Activated T-cell treated with anti-CD3 and anti-CD28 coated beads, Interleukin-2, amount 50 U/mL, for 72 hours (primary cell): ENCODE measurements at places on chromosomes 3 and 15. TPM values are rescaled to one million over a fixed set of nuclear protein-coding genes. Genes with fewer than 3 reads are reported as not detected.

The PLSCR5 gene
- total RNA-seq = not detected

The GNB4 gene
- 0.39 TPM for total RNA-seq

The CCR1 gene
- total RNA-seq = 0.17 TPM

The TMEM266 gene
- not detected for total RNA-seq

The FMN1 gene
- total RNA-seq = 1.1 TPM

The SLC2A2 gene
- not detected for total RNA-seq

The RASL12 gene
- total RNA-seq = not detected

The ZBED2 gene
- total RNA-seq = 360 TPM

The CATSPER2 gene
- total RNA-seq = 4.5 TPM

The SEC11A gene
- total RNA-seq = 134 TPM

DNA sequence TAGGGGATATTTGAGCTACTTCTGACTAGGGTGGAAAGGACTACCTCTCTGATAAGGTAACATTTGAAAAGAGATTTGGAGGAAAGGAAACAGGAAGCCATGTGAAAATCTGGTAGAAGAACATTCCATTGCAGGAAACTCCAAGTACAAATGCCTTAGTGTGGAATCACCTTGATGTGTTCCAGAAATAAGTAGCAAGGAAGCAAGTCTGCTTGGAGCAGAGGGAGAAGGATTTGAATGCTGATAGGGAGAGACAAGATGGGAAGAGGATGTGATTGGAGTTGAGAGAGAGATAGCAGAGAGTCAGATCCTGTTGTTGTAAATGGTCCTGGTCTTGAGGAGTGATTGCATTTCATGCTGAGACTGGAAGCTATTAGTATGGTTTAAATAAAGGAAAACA lies 335.1 kb upstream of the DCBLD2 start:
- H3K27ac ChIP-seq = no peak overlapping the region
- H3K4me3 ChIP-seq = no peak overlapping the region
- no peaks in the 10 kb centered on the region for H3K4me1 ChIP-seq
- no peaks in the 10 kb centered on the region for H3K27me3 ChIP-seq

- peaks cover 17% of the 10 kb centered on the region for H3K4me1 ChIP-seq
- DNase-seq = no peak
- H3K4me3 ChIP-seq = peak overlapping the region; percentile 68
- H3K27ac ChIP-seq = no peak overlapping the region
- H3K36me3 ChIP-seq = no peaks in the 10 kb centered on the region
- H3K27me3 ChIP-seq = peaks cover 5% of the 10 kb centered on the region
Observed at GRCh38 chr3:120559242-120560061, 36.7 kb upstream of the NDUFB4 start.

DNA sequence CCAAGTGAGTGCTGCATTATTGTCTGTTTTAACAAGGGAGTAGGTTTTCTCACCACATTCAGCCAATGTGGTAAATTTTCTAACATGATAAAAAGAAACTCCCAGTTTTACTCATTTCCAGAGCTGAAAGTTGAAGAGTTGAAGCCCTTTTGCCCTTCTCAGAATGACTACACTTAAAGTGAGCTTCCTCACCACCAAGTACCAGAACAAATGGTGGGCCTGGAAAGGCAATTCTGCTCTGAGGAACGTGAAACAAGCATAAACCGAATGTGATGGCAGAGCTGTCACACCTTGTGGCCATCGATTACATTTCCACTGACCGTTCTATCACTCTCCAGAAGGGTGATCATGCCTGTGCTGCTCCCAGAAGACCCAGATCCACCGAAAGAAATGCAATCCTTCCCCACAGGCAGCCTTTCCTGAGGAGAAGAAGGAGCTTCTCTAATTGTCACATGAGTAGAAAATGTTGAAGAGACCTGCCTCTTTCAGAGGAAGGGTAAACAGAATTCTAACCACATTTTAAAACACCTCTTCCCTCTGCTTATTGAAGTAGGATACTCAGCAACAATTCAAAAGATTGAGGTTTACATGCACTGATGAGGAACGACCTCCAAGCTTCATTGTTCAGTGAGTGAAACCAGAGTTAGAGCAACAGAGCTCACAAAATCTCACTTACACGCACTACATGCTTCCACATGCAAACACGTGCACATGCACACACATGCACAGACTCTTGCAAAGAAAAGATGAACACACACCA lies 21.4 kb upstream of the CCR9 start:
- peak; percentile 45 for DNase-seq
- peaks cover 84% of the 10 kb centered on the region for H3K27me3 ChIP-seq
- H3K4me3 ChIP-seq = no peak overlapping the region
- peaks cover 57% of the 10 kb centered on the region for H3K4me1 ChIP-seq

DNA sequence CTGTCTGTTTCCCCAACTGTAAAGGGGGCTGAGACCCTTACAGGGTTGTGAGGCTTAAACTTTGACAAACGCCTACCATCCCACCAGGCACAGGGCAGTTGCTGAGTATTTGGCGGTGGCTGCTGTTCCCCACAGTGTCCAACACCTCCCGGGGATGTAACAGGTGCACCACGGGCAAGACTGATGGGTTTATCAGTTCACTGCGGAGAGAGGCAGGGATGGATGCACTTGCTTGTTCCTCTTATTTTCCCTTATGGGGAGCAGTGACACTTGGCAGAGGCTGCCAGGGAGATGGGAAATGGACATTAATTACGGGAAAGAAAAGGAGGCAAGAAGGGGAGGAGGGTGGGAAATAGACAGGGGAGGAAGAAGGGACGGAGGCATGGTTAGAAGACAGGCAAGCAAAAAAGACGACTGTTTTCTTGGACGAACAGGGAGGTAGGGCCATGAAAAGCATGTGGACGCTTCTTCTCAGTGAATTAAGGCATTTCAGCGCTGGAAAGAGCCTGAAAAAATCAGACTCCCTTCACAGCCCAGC lies 16.6 kb upstream of the ADIPOQ start:
- peak overlapping the region; percentile 86 for H3K4me3 ChIP-seq
- H3K27me3 ChIP-seq = peaks cover 29% of the 10 kb centered on the region

- H3K36me3 ChIP-seq = no peaks in the 10 kb centered on the region
- H3K27ac ChIP-seq = no peak overlapping the region
- no peaks in the 10 kb centered on the region for H3K4me1 ChIP-seq
Observed at GRCh38 chr3:1288805-1289494, 196.1 kb downstream of the CNTN6 start.

- H3K27ac ChIP-seq = no peak overlapping the region
- no peaks in the 10 kb centered on the region for H3K4me1 ChIP-seq
- H3K4me3 ChIP-seq = no peak overlapping the region
- peak; percentile 64 for DNase-seq
- H3K27me3 ChIP-seq = peaks cover 22% of the 10 kb centered on the region
Observed at GRCh38 chr3:56494679-56495322, 26.5 kb upstream of the ERC2 start.

GRCh38 chr3:14130230-14130629 lies 5.4 kb downstream of the TMEM43 start:
- H3K36me3 ChIP-seq = peaks cover 23% of the 10 kb centered on the region
- H3K27me3 ChIP-seq = no peaks in the 10 kb centered on the region
- H3K4me1 ChIP-seq = peaks cover 31% of the 10 kb centered on the region

GRCh38 chr15:24945711-24946110 lies 9.1 kb upstream of the SNRPN start:
- H3K27me3 ChIP-seq = no peaks in the 10 kb centered on the region
- no peak overlapping the region for H3K27ac ChIP-seq
- H3K4me3 ChIP-seq = no peak overlapping the region

DNA sequence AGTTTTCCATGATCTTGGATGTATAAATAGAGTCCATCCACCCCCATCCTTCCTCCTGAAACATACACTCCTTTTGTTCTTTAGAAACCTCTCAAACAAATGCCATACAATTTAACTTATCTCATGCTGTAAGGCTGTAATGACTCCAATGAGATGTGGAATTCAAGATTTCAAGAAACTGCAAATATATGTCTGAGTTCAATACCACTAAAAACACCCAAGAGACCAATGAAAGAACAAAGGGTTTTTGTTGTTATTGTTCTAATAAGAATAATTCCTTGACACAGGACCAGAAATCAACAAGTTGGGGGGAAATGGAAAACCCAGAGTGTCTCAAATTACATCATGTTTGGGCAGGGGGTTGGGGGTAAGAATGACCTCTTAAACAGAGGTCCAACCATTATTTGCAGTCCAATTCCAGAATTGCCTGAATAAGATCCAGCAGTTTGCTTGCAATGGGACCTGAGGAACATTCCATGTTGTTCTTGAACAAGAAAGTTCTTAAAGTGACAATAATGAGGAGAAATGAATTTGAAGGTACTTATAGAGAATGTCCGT lies 48.6 kb upstream of the TGFBR2 start:
- no peak overlapping the region for H3K27ac ChIP-seq
- no peaks in the 10 kb centered on the region for H3K36me3 ChIP-seq
- peaks cover 18% of the 10 kb centered on the region for H3K4me1 ChIP-seq
- DNase-seq = no peak
- H3K27me3 ChIP-seq = no peaks in the 10 kb centered on the region

DNA sequence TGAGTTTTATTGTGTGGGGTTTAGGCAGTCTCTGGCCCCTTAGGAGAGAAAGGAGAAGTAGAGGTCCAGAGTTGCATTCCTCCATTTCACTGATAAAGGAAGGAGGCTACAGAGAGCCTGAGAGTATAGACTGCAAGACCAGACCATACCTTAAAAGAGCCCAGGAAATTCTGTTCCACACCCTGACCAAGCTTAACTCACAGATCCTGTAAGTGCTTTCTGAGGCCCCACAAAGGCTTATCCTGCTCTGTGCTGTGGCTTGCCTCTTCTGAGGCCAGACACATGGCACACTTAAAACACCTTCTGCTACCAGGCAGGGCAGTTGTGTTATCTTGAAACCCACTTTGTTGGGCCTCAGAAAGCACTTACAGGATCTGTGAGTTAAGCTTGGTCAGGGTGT lies 39.2 kb upstream of the LEKR1 start:
- no peaks in the 10 kb centered on the region for H3K27me3 ChIP-seq
- no peaks in the 10 kb centered on the region for H3K36me3 ChIP-seq

GRCh38 chr3:32569540-32570420 lies 878 bp downstream of the DYNC1LI1 start:
- H3K27me3 ChIP-seq = no peaks in the 10 kb centered on the region
- H3K4me3 ChIP-seq = peak overlapping the region; percentile 98
- peak; percentile 45 for DNase-seq
- H3K4me1 ChIP-seq = peaks cover 36% of the 10 kb centered on the region
- peaks cover 2% of the 10 kb centered on the region for H3K36me3 ChIP-seq
- peak overlapping the region; percentile 95 for H3K27ac ChIP-seq

DNA sequence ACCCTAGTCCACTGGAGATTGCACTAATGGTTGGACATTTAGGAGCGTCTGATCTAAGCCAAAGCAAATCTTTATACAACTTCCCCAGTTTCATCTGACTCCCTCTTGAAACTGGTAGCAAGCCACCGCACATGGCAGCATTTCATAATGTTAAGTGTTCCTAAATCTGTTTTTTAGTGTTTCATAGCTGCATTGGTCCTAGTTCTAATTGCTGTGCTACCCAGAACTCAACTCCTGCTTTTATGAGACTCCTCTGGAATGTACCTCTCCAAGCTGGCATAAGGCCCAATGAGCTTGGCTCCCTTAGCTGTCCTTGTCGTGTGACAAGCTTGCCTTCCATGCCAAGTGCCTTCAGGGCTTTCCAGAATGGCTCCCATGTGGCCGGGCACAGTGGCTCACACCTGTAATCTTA lies 65.3 kb upstream of the FLNB start:
- H3K27ac ChIP-seq = no peak overlapping the region
- H3K4me1 ChIP-seq = no peaks in the 10 kb centered on the region

GRCh38 chr15:52100807-52101442 lies 11.7 kb downstream of the BCL2L10 start:
- no peaks in the 10 kb centered on the region for H3K4me1 ChIP-seq
- no peaks in the 10 kb centered on the region for H3K27me3 ChIP-seq
- DNase-seq = no peak
- H3K36me3 ChIP-seq = no peaks in the 10 kb centered on the region

DNA sequence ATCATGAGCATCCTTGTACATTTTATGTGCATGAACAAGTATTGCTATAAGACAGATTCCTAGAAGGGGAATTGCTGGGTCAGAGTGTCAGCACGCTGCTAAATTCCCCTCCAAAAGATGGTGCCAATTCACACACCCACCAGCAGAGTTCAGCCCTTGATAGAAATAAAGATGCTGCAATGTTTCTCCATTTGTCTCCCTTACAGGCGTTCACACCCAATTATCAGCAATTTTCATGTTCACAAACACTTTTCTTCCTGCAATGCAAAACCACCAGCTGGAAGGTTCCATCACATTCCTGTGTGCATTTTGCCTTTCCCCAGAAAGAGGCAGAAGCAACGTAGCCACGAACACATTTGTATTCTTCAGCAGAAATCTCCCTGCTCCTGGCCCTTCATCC lies 3.3 kb upstream of the TAMM41 start:
- no peaks in the 10 kb centered on the region for H3K27me3 ChIP-seq
- H3K36me3 ChIP-seq = peaks cover 4% of the 10 kb centered on the region
- H3K4me3 ChIP-seq = no peak overlapping the region
- no peak for DNase-seq
- H3K4me1 ChIP-seq = peaks cover 29% of the 10 kb centered on the region

- no peak for DNase-seq
- peaks cover 61% of the 10 kb centered on the region for H3K27me3 ChIP-seq
- no peaks in the 10 kb centered on the region for H3K4me1 ChIP-seq
- H3K36me3 ChIP-seq = no peaks in the 10 kb centered on the region
- no peak overlapping the region for H3K4me3 ChIP-seq
- H3K27ac ChIP-seq = no peak overlapping the region
Observed at GRCh38 chr3:124007186-124007585, 15.3 kb upstream of the ROPN1 start.

DNA sequence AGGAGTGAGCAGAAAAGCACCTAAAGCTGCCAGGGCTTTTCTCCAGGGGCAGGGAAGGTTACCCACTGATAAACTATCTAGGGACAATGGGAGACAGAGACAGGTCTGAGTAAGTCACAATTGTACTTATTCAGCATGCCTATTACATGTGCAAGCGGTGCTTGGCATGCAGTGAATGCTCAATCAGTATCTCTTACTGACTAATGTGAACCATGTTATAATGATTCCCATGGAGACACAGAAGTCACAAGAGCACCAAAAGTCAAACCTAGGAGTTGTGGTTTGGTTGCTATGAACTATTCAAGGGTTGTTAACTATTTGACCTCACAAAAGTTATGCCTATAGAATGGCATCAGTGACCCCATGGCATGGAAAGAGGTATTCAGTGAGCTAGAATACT lies 50.0 kb upstream of the RASGRP1 start:
- H3K27me3 ChIP-seq = no peaks in the 10 kb centered on the region
- DNase-seq = no peak
- no peak overlapping the region for H3K4me3 ChIP-seq
- no peak overlapping the region for H3K27ac ChIP-seq
- H3K36me3 ChIP-seq = peaks cover 6% of the 10 kb centered on the region
- peaks cover 68% of the 10 kb centered on the region for H3K4me1 ChIP-seq

DNA sequence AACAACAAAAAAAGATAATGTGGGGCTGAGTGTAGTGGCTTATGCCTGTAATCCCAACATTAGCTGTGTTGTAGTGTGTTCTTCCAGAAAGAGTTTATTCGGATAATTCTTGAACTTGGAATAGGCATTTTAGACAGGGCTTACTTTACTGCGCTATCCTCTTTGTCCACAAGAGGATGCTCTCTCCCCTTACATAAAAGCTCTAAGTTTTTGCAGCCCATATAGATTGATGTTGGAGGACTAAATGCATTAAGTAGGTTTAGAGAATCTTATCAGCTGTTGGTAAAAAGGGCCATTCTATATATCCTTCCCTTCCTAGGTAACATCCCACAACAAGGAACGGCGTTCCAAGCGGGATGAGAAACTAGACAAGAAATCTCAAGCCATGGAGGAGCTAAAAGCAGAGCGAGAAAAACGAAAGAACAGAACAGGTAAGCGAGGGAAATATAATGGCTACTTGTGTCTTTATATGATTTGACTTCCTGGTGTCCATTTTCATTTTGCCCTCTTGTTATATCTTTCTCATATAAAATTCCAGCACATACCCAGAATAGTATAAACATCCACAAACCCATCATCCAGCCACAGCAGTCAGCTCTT lies 27.8 kb upstream of the ITPKA start:
- peaks cover 6% of the 10 kb centered on the region for H3K36me3 ChIP-seq
- DNase-seq = no peak
- peak overlapping the region; percentile 81 for H3K27ac ChIP-seq
- H3K4me3 ChIP-seq = no peak overlapping the region
- no peaks in the 10 kb centered on the region for H3K4me1 ChIP-seq
- no peaks in the 10 kb centered on the region for H3K27me3 ChIP-seq
